ENCODE measurements at places on chromosomes 1 and 21. TPM values are rescaled to one million over a fixed set of nuclear protein-coding genes. Genes with fewer than 3 reads are reported as not detected.

The COL11A1 gene
- 5.4 TPM for total RNA-seq

DNA sequence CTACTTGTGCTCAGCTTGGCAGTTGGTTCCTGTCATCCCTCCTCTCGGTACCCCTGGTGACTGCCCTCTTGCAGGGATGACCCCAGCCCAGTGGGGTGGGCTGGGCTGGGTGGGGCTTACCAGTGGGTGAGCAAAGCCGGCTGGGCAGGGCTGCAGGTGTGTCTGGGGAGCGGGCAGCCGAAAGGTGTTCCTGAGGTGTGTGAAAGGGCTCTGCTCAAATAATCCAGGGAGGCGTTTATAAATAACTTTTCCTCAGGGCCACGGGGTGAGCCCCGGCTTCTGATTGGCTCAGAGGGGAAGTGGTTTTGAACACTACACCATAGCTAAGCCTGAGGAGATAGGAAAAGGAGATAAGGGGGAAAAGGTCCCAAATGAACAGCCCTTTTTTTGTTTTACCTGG is at the start of gene SLC26A9:
Gene SLC26A9 (minus strand): TSS at position 212 of the 400 bp plus-strand sequence. CDS start 7,636 bp downstream, outside the sequence.
- no peak for ATAC-seq

- peak; percentile 28 for ATAC-seq
Observed at GRCh38 chr1:154863315-154864174, 6.5 kb downstream of the KCNN3 start.

DNA sequence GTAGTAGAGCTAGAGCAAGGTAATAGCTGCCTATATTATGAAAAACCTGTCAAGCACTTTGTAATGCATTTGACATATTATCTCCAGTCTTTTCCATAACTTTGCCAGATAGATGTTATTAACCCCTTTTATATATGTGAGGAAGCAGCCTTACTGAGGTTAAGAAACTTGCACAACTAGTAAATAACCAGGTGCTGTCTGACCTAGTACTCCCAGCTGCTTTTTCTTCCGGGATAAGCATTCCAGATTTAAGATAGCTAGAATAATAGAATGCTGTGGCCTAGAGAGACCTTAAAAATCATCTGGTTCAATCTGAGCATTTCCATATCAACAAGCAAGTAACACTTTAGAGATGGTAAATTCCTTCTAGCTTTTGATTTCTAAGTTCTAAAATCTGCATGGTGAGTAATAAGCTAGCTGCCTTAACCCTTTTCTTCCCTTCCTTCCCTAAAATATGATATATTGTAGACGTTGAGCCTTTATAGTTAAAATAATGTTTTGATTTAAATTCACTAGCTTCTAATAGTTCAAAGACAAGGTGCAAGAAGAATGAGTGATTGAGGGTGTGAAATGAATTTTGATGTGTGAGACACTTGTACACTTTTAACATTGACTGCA is 1.8 kb downstream of the SH3GLB1 start:
- no peak for ATAC-seq

DNA sequence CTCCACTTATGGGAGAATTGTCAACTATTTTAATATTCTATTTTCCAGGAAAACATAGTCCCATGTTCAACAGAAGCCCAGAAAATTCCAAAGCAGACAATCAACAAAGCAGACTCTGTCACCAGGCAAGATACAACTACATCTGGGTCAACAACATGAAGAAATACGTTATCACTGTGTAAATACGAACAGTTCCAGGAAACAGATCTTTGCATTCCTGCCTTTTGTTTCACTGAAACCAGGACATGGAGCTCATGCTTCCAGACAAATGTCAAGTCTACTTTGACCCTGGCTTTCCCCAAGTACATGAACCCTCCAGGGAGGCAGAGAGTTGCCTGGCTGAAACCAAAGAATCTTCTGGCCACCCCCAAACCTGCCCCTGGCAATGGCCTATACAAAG is 106.7 kb downstream of the SETD4 start:
- peak; percentile 32 for ATAC-seq

GRCh38 chr1:3630914-3631313 is 6.1 kb downstream of the TPRG1L start:
- ATAC-seq, result no peak

The WDR47 gene
- total RNA-seq, result 62.0 TPM
